ENCODE measurements at places on chromosomes 1 and 21. TPM values are rescaled to one million over a fixed set of nuclear protein-coding genes. Genes with fewer than 3 reads are reported as not detected.

The TNFRSF8 gene
- 0.26 TPM for total RNA-seq

The DCDC2B gene
- total RNA-seq, result not detected

The GCSAML gene
- 1.1 TPM for total RNA-seq

The PTPN7 gene
- total RNA-seq, result 1.2 TPM

The C1QTNF12 gene
- total RNA-seq, result 0.53 TPM

The FAM151A gene
- total RNA-seq, result not detected

The ZNF695 gene
- 2.7 TPM for total RNA-seq
